ENCODE measurements at places on chromosomes 2 and 18.

DNA sequence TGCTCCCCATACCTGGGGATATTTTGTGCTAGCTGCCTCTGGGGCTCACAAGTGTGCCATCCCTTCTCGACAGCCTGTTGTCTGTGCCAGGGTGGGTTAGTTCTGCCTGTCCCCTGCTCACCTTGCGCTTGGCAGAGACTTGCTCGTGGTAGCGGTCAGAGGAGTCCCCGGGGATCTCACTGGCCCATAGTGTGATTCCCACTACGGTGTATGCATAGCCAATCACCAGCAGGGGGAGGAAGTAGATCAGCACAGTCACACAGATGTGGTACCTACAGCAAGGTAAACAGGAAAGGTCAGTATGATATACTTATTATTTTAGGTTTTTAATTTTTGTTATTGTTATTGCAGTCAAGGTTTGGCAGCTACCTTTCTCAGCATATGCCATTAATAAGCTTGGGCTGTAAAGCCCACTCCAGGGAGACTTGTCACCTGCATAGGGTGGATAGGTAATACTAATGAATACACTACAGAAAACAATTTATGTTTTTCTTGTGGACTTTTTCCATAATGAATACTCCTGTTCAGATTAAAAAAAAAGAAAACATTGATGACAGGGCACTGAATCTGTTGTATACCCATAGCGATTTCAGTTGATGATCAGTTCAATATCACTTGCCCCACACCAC is 95.2 kb downstream of the POLE4 start:
- no peak for DNase-seq

DNA sequence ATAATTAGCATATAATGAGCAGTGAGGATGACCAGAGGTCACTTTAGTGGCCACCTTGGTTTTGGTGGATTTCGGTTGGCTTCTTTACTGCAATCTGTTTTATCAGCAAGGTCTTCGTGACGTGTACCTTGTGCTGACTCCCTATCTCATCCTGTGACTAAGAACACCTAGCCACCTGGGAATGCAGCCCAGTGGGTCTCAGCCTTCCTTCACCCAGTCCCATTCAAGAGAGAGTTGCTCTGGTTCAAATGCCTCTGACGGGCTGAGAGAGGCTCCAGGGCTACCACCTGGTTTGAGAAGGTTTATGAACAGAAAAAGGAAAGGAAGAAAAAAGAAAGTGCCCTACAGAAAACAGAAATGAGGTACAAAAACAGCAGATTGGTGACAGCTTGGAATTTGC is 738.7 kb downstream of the SOCS6 start:
- no peak for DNase-seq

DNA sequence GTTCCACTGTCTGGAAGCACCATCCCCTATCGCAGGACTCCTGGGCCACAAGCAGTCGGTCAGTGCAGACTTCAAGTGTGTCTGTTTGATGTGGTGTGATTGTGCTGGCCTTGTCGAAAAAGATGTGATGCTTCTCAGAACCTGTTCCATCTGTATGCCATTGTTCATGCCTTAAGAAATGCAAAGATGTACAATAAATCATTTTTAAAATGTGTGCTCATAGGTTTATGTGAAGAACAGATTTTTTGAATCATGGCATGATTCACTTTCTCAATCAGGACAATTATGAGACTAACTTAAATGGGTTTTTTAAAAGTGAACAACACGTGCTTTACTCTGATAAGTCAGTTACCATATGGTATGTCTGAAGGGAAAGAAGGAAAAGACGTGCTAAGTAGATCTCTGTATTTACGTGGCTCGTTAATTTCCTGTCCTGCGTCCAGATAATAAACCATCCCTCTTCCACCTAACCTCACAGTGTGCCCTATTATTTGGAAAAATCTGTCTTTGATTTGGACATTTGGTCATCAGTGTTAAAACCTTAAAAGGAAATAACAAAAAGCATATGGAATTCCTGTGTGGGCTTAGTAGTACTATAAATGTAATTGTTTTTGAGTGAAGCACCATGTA is 54.9 kb downstream of the PRKRA start:
- DNase-seq, result no peak

DNA sequence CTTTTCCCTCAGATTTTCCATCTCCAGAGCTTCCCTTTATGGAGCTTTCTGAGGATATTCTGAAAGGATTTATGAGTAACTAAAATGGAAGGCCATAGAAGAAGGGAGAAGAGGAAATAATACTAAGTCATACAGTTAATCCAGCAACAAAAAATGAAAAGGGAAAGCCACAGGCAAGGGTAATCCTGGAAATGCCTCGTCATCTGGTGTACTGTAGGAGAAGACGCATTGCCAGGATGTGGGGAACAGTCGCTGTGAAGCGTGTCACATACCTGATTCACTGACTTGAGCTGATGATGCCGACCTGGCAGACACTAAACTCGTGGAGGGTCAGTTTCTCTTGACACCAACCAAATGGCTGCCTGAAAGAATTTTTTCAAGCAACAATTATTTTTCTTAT is 34.7 kb upstream of the ALPP start:
- no peak for DNase-seq

GRCh38 chr2:146821836-146822316 is 1023.0 kb upstream of the ACVR2A start:
- DNase-seq, result peak; percentile 36

DNA sequence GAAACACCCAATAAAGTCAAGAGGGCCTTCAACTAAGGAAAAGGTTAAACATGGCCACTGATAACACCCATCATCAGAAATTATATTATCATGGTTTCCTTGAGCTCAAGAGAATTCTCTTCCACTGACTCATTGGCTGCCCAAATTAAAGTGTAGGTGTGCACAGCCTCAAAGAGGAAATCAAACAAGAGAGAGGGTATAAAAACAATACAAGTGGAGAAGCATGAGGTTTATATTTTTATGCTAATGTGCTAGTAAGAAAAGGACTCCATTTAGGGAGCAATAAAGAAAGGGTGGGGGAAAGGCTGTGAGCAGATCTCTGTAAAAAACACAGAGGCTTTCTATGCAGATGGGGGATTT is 168.8 kb upstream of the VRK2 start:
- no peak for DNase-seq

DNA sequence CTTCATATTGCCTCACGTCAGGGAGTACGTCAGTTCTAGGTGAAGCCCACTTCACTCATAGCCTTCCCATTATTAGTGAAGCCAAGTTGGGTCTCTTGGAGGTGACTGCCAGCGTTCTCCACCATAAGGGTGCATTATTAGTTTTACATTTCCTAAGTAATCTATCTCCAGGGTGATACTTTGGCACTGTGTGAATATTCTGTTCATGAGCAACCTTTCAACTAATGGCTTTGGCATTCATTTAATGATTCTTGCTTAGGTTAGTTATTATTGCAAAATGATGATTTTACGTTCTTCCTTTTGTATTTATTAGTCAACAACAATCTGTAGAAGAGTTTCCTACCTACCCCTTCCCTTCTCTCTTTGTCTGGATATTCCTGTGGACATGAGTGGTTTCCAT is 97.5 kb downstream of the MAP4K4 start:
- DNase-seq, result no peak

- peak; percentile 35 for DNase-seq
Observed at GRCh38 chr2:68230241-68231060, 21.9 kb downstream of the PPP3R1 start.

- DNase-seq, result no peak
Observed at GRCh38 chr2:130376433-130377293, 20.8 kb downstream of the PTPN18 start.

- no peak for DNase-seq
Observed at GRCh38 chr18:3254725-3255124, 7.1 kb downstream of the MYL12A start.

DNA sequence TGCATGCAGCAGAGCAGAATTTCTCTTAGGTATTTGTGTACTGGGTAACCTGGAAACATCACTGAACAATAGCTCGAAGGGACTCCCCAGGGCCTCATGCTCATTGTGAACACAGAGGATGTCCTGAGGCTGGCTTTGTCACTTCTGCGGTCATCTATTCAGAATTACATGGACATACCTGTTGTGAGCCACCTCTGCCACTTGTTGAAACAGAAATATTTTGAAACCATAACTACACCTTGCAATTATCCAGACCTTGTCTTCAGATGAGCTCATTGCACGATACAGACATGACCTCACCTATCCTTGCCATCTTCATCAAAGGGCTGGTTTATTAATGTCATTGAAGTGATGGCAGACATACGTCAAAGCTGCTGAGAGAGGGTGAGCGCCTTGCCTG is 23.4 kb upstream of the CREG2 start:
- no peak for DNase-seq

All from AG10803 (cell line).